ENCODE measurements at places on chromosomes 1 and 21.

GRCh38 chr1:24586970-24587820 is 31.3 kb downstream of the NCMAP start:
- peak; percentile 77 for DNase-seq

- DNase-seq = no peak
Observed at GRCh38 chr1:159884296-159884695, 15.7 kb downstream of the CFAP45 start.

DNA sequence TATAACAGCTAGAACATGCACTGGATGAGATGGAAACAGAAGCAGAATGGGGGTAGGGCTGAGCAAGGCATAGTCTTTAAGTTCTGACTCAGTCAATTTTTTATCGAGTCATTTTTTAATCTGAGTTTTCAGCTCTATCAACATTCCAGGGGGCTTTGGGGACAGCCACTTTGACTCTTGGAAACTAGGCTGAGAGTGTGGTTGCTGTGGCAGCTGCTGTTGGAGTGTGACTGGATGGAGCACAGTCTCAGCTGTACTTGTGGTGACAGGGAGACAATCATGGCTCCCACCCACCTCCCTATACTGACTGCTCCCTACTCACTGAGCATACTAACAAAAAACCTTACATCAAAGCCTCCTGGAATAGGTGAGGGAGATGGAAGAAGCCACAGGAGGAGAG is 25.0 kb downstream of the GJA5 start:
- no peak for DNase-seq

GRCh38 chr1:93605026-93605568 is 76.5 kb downstream of the BCAR3 start:
- DNase-seq = no peak

DNA sequence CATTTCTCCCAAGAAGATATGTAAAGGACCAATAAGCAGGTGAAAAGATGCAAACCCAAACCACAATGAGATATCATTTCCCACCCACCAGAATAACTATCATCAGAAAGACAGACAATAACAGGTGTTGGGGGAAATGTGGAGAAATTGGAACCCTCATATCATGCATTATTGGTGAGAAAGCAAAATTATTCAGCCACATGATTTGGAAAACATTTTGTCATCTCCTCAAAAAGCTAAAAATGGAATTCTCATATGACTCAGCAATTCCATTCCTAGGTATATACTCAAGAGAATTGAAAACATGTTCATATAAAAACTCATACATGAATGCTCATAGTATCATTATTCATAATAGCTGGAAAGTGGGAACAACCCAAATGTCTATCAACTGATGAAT is 25.1 kb upstream of the RNF186 start:
- no peak for DNase-seq

- DNase-seq = no peak
Observed at GRCh38 chr1:40067023-40067422, 26.5 kb downstream of the CAP1 start.

DNA sequence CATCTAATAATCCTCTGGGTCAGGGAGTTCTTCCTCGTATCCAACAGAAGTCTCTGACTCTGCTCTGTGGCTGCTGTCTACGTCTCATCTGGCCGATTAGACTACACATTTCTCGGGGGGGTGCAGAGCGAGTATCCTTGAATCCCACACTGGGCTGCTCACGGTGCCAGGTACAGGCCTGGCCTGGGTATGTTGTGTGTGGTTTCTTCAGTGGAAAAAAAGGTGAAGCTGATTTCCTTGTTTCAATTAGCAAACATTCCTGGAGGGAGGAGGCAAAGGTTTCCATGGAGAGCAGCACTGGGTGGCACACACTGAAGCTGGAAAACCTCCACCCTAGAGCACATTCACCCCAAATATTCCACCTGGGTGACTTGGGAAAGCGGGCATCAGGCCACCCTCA is 2.0 kb upstream of the RAB7B start:
- DNase-seq = no peak

DNA sequence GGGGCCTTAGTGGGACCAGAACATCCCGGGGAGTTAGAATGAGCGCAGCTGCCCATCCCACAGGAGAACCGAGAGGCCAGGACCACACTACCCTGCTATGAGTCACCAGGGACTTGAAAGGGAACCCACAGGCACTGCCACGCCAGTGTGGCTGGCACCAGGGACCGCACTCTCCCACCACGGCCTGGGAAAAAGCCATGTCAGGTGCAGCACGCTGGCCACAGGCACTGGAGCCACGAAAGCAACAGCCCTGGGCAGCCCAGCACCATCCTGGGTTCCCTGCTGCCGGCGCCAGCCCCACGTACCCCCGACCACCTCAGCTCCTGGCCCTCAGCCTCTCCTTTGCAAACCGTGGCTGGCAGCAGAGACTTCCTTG is 14.1 kb upstream of the TMEM240 start:
- DNase-seq = no peak

GRCh38 chr1:36542962-36543515 is 60.3 kb upstream of the CSF3R start:
- no peak for DNase-seq

DNA sequence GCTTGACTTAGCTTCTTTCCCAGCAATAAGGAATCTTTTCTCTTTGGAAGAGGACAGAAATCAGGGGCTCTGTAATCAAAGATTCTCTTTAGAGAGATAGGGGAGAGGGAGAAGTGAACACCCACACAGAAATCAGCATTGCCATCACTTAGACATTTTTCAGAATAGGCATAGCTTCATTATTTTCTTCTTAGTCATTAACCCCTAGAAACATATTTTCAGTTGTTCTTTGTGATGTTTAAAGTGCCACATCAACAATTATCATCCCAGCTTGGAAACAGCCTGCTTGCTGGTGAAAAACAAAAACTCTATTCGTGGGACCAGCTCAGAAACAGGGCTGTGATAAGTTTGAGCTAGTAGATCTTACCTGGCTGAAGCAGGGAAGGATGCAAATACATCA is 88.3 kb upstream of the SLC44A3 start:
- no peak for DNase-seq

DNA sequence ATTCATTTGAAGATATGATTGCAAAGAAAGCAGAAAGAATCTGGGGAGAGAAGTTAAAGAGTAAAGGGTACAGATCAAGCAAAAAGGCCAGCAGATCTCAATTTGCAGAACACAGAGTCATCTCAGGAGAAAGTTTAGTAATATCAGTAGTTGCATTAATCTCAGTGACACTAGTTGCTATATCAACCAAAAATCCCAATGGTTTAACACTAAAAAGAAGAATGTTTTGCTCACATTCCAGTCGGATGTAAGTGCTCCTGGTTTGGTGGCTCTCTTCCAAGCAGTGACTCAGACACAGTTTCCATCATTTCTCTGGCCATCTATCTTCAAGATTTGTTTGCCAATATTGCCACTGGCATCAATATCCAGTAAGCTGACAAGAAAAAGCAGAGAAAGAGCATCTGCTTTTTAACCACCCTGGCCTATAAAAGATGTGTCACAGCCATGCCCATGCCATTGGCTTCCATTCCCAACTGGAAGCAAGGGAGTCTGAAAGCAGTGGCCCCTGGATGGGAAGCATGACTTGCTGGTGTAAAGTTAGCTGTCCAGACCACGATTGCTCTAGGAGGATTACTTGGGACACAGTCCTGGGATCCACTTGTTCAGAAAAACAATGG is 45.5 kb upstream of the AIM2 start:
- DNase-seq = no peak

GRCh38 chr1:31886866-31887265 is 51.3 kb downstream of the PTP4A2 start:
- no peak for DNase-seq

DNA sequence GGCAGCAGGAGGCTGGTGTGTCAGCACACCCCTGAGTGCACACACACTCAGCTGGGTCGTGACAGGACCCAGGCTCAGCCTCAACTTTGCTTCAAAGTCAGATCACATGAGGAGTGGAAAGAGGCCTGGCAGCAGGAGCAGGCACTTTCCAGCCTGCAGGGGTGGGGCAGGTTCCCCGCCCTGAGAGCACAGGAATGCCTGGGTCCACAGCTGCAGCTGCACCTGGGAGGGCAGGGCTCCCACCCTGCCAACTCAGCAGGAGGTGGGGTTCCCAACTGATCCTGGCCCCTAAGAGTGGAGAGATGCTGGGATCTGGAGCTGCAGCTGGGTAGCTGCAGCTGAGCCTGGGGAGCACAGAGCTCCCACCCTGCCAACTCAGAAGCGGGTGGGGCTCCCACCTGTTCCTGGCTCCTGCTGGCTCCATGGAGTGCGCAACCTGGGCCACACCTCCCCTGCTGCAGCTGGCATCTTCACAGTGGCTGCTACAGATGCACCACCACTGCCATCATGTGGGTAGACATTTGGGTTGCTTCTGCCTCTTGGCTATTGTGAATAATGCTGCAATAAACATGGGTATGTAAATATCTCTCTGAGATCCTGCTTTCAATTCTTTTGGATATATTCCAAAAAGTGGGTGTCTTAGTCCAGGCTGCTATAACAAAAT is 415.4 kb downstream of the TTLL7 start:
- DNase-seq = peak; percentile 23

DNA sequence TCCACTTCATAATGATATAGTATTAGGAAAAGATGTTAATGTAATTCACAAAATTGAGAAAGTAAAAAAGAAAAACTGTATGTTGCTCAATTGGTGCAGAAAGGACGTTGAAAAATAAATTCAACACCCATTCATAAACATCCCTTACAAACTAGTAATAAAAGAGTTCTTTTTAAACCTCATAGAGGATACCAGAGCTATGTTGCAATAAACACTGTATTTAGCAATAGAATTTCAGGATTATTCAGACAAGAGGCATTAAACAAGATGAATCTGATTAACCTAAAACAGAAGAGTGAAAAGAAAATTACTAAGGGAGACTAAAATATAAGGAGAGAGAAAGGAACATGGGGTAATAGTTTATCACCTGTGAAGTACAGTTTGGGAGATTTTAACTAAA is 154.8 kb downstream of the NTPCR start:
- DNase-seq = no peak

GRCh38 chr1:22503721-22504410 is 52.2 kb downstream of the ZBTB40 start:
- DNase-seq = no peak

- no peak for DNase-seq
Observed at GRCh38 chr1:234550341-234551031, 59.5 kb downstream of the IRF2BP2 start.

DNA sequence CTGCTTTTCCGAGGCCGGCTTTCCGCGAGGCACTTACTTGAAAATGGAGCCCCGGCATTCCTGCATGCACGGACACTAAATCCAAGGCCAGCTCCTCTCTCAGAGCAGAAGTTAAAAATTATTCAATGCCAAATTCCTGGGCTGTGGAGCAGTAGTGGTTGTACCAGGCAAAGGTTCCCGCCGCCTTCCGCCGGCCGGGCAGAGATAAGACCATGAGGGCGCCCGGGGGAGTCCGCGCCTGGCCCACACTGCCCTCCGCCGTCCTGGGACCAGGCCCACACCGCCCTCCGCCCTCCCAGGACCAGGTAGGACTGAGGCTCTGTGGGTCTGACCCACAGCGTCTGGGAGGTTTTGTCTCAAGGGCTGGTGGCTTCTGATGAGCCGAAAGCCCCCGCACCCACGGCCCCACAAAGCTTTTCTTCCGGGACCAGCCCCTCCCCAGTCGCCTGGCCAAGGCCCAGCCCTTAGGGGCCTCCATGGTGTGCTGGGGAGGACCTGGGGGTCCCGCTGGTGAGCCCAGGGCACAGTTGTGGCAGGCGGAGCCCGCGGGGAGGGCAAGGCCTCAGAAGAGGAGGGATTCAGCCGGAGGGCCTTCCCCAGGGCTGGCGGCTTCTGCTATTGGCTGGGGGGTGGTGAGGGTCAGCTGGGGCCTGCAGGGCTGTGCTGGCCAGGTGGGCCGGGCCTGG is 12.7 kb upstream of the C1orf159 start:
- DNase-seq = no peak

GRCh38 chr1:147247656-147248238 is 5.3 kb downstream of the CHD1L start:
- DNase-seq = no peak

GRCh38 chr1:12810691-12811408 is 19.7 kb downstream of the PRAMEF1 start:
- DNase-seq = no peak

DNA sequence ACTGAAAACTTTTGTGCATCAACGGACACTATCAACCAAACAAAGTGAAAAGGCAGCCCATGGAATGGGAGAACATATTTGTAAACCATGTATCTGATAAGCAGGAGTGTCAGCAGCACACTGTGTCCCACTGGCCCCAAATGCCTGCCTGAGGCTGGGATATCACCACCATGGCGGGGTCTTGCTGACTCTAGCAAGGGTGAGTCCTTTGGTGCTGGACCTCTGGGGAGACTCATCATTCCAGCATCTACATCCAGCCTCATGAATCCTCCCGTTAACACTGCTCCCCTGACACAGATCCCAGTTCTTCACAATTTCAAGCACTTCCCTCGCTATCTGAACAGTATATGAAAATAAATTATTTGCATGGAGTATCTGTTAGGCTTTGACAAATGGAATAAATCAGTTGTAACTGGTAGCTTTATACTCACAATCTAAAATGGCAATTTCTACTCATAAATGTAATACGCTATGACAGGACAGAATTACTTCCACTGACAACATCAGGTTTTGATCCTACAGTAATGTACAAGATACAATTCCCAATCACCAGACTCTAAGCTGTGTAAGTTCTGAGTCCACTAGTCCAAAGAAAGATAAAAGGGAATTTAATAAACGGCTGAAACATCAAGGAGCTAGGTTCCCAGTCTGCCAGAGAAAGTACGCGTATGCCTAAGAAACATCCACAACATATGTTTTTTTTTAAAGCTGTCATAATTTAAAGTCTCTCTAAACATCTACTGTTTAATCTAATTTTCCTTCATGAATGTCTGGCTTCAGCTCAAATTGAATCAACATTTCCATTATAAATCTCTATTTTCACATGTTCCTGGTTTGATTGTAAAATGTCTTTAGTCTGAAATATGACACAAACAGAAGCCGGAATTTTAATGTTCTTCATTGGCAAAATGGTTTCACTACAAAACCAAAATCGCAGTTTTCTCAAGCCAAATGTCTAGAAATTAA is 95.1 kb downstream of the SIPA1L2 start:
- no peak for DNase-seq

GRCh38 chr21:44829507-44830092 is 11.7 kb upstream of the SUMO3 start:
- no peak for DNase-seq
